GM18507 (cell line): ENCODE measurements at places on chromosomes 12 and 14.

- DNase-seq: peak; percentile 95
These were observed at the start of gene GLTP for GRCh38 chr12:109880043-109880931. GLTP (minus strand) TSS chr12:109880541; CDS start chr12:109880374, 167 bp downstream.

DNA sequence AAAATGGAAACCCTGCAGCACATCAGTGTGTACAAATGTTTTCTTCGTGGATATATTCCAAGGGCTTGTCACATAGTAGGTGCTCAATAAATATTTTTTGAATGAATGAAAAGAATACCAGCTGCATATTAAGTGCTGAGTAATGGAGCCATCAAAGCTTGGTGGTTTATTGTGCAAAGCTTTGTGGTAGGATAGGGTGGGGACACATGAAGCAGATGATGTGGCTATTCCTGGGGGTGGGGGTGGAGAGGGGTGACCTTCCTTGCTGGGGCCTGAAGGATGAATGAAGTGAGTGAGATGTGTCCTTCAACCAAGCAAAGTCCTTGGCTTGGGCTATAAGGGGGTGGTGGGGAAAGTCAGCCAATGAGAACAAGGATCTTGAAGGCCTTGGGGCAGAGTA is 4.3 kb upstream of the KRT81 start:
- DNase-seq: no peak

DNA sequence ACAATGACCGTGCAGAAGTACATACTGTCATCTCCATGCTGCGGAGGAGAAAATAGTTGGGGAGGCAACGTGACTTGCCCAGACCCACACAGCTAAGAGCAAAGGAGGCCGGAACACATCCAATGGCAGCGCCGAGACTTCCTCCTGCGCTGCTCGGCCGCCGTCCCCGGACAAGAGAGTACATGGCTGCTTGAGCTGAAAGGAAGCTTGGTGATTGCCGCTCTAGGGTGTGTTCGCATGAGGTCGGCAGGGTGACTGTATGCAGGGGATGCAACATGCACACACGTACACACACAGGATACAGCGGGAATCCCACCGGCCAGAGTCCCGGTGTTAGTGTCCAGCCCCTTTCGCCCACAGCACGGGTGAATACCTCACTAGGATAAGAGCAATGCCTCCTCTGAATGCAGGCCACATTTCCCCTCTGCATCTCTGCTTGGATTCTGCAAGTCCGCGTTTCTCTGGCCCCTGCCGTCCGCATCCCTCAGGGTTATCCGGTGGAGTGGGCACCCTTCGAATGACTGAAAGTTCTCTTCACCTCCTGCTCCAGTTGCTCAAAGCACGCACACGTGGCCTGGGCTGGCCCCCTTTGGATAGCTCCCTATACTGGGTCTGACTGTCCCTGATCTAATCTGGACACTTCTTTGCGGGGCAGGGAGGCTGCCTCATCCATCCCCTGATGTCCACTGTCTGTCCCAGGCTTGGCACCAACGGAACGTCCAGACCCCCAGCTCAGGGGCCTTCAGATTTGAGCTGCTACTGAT is 78.8 kb downstream of the GSC start:
- DNase-seq: no peak

DNA sequence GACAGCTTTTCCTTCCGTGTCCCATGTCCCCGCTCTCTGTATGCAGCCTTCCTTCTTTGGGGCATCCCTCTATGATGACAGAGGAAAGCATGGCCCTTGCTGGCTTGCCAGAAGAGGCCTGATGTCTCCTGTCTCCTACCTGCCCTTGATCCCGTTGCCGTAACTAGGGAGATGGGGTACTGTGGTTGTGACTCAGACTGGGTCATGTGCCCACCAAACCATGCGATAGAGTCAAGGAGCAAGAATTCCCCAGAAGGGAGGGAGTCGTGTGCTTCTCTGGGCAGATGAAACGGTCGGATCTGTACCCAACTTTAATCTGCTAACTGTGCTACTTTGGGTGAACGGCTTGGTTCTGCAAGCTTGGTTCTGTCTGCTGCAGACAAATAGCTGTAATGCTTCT is 99.1 kb upstream of the DYNC1H1 start:
- no peak for DNase-seq

GRCh38 chr12:117582135-117582784 is 220.8 kb upstream of the NOS1 start:
- no peak for DNase-seq

DNA sequence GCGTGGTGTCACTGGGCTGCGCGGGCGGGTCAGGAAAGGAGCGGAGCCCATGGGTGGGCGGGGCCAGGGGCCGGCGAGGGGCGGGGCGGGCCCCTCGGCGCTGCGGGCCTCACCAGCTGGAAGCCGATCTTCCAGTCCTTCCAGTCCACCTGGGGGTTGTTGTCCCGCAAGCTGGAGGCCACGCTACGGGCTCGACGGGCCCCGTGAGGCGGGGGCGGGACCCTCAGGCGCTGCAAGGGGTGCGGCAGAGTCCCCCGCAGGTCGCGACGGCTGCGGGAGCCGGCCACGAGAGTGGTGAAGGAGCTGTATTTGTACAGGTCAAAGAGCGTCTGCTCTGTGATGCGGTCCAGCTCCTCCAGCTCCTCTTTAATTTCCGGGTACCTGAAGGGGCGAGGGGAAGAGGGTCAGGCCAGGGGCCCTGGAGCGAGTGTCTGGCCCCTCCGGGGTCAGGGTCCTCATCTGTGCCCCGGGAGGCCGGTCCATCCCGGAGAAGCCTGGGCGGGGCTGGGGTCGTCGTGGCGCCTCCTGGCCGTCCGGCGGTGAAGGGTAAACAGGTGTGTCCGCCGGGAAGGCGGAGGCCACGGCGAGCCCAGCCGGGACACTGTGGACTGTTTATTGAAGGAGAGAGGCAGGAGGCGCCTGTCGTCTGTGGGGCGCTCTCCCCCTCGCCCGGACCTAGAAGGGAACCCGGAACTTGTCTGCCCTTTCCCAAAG is 11.9 kb downstream of the SCNN1A start:
- peak; percentile 55 for DNase-seq

DNA sequence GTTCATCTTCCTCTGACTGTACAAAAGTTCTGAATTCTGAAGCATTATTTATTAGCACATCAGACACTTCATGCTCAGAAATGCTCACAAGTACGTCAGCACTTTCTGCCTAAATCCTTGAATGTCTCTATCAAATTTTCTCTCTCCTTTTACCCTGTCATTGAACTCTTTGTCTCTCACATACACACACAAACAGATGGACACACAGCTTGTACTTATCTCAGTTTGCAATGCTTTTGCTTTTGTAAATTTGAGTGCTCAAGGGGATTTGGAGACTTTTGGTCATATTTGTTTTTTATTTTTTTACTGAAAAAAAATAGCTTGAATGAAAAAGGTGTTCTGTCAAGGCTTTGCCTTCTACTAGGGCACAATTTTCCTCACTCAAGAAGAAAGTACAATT is 64.2 kb upstream of the PDZRN4 start:
- no peak for DNase-seq

DNA sequence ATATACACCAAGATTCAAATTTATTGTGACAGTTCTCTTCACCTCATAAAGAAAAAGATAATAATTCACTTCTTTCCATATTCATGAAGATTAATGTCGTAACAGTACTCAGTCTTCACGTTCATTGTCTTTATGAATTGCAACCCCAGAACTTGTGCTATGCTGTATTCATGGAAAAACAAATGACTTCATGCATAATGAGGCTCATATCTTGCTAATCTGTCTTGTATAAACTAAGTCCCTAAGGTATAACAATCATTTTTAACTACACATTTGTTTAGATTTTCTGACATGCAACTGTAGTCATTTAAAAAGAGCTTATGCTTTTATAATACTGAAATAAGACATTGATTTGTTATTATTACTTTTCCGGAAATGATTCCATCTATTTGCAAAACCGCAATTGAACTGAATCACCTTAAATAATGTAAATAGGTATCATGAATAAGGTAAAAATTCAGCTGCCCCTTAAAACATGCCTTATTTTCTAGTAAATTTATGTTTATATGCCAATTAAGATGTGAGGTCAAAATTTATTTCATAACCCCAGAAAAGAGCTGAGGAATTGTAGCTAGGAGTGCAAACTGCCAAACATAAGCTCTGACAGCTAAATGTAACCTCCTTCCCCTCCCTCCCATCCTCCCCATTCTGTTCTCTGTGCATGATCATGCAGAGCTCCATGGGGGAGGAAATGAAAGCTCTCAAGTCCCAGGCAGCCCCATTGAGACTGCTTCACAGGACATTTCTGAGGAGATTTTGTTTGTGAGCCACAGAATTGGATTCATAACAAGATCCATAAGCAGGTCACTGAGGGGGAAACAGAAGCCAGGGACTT is 301.6 kb downstream of the ATP23 start:
- DNase-seq: no peak

GRCh38 chr12:7219599-7220243 is 30.2 kb downstream of the PEX5 start:
- DNase-seq: peak; percentile 20

DNA sequence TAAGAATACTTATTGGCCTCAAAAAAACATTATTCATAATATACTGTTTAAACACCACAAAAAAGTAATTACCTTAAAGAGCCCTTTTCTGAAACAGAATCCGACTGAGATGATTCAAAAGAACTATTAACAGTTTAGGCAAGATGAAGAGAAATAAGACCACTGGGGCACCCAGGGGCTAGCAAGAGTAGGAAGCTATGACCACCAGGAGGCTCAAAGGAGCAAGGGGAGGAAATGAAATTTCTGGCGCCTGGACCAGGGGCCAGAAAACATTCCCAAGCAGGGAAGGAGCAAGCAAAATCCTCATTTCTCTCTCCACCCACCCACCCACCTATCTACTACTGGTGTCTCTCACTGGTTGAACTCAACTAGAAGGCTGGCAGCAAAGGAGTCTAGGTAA is 6.3 kb upstream of the DCAF4 start:
- no peak for DNase-seq

- no peak for DNase-seq
These were observed 32.1 kb upstream of the TXNRD1 start for GRCh38 chr12:104183443-104183842.

DNA sequence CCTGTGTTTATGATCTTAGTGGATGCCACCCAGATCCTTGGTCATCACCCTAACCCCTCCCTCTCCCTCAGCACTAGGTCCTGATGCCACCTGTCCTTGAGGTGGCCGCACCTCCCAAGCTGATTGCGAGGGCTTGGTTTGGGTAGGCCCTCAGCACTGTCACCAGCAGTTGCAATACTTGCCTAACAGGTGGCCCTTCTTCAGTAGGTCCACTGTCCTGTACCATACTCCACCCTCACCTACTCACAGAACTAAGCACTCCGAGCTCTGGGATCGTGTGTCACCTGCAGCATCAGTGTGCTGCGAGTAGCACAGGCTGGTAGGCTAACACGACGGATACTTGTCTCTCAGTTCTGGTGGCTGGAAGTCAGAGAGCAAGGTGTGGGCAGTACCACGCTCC is 14.0 kb upstream of the SERPINA12 start:
- no peak for DNase-seq

DNA sequence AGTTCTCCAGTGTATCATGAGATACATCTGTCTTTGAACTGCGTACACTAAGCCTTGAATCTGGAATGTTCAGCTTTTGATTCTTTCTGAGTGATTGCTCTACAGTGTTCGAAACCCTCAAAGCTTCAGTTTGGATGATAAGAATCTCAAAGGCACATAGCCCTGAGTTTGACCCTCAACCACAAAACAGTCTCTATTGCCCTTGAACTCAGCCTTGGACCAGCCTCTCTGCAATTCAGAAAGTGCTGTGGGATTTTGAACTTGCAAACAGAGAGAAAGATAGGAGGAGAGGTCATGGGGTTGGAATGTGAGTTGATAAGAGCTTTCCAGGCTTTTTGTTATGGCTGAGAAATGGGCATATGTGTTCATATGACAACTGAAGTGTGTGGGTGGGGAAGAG is 100.3 kb downstream of the MYRFL start:
- no peak for DNase-seq

- no peak for DNase-seq
These were observed 22.2 kb downstream of the GRIN2B start for GRCh38 chr12:13959131-13959723.

GRCh38 chr14:100289916-100290606 is 16.2 kb downstream of the SLC25A29 start:
- no peak for DNase-seq

DNA sequence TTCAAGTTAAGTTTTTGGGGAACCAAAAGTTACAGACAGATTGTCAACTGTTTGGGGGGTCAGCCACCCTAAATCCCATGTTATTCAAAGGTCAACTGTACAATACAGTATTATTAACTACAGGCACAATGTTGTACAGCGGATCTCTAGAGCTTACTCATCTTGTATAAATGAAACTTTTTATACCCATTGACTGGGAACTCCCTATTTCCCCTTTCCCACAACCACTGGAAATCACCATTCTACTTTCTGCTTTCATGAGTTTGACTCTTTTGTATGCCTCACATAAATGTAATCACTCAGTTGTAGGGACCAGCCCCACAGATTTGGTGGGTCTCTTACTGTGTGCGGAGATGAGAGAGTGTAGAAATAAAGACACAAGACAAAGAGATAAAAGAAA is 57.8 kb downstream of the SLCO1B3 start:
- no peak for DNase-seq

DNA sequence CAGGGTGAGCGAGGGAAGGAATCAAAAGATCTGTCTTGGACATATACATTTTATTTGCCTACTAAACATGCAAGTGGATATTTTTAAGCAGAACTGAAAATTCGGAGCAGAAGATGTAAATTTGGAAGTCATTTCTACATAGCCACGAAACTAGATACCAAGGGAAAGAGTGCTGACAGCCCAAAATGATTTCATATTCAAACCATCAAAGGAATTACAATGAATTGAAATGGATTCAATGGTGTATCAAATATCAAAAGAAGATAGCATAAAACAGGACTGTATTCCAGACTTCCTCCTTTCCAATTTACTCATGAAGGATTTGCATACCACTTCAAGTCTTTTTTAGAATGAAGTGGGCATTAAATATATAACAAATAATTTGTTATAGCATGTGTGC is 313.5 kb upstream of the KITLG start:
- DNase-seq: no peak

DNA sequence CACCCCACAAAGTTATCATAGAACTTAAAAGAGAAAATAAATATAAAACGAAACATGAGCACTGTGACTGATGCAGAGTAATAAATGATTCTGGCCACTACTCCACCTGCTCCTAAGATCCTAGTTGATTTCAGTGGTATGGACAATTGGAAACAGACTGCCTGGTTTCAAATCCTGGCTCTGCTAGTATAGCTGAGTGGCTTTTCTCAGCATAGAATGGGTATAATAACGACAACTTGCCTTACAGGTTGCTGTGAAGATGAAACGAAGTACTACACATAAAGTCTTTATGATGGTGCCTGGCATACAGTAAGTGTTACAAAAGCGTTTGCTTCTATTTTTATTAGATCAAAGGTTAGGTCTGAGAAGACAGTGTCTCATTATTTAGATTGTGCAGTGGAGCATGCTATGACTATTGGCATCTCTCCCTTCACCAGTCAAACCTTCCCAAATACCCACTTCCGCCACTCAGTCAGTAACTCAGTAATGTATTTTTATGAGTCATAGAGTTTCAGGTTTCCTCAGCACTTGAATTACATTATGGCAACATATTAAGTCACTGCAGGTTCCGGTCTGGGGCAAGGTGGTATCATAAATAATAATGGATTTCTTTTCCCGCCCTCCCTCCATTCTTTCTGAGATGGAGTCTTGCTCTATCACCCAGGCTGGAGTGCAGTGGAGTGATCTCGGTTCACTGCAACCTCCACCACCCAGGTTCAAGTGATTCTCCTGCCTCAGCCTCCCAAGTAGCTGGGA is 29.7 kb upstream of the NR2C1 start:
- peak; percentile 66 for DNase-seq

GRCh38 chr12:20486233-20486632 is 117.9 kb downstream of the PDE3A start:
- DNase-seq: no peak
